ENCODE measurements at places on chromosomes 3 and 15.

- no peak for DNase-seq
Observed at GRCh38 chr3:46280105-46280797, 38.0 kb downstream of the CCR3 start.

DNA sequence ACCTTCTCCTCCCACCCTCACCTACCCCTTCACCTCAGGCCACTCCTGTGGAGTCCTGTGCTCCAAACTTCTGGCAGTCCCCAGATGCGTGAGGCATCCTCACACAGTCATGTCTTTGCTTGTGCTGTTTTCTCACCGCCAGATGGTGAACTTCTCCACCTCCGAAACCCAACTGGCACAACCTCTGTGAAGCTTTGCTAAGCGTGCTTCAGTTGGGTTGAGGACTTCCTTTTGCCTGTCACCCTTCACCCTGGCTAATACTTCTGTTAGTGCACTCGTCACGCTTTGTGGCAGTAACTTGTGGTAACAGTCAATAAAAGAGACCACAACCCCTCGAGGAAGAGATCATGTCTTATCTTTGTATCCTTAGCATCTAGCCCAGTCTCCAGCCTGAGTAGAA is 42.0 kb upstream of the SKOR1 start:
- no peak for DNase-seq

DNA sequence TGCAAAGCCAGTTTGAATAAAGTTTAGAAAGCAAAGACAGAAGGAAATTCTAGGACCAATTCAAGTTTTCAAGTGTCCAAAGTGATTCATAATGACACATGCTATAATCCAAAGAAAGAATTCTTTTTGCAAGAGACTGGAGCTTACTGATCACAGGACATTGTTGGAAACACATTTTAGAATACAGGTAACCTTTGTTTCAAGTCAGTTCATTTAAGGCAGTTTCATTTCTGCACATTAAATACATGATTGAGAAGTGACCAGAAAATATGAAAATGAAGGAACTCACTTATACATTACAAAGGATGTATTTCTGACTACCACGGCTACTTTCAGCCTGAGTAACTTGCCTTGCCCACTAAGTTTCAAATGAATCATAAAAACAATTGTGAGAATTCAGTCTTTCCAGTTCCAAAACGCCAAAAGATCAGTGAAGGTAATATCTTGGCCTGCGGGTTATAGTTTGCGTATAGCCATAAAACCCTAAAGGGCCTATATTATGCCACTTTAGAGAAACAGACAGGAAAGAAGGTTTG is 48.7 kb downstream of the PRICKLE2 start:
- no peak for DNase-seq

GRCh38 chr3:115651599-115651998 is 28.3 kb downstream of the GAP43 start:
- DNase-seq, result no peak

GRCh38 chr3:114627770-114628169 is 333.9 kb downstream of the TIGIT start:
- no peak for DNase-seq

GRCh38 chr3:50336452-50337174 is 4.0 kb downstream of the RASSF1 start:
- DNase-seq, result no peak

DNA sequence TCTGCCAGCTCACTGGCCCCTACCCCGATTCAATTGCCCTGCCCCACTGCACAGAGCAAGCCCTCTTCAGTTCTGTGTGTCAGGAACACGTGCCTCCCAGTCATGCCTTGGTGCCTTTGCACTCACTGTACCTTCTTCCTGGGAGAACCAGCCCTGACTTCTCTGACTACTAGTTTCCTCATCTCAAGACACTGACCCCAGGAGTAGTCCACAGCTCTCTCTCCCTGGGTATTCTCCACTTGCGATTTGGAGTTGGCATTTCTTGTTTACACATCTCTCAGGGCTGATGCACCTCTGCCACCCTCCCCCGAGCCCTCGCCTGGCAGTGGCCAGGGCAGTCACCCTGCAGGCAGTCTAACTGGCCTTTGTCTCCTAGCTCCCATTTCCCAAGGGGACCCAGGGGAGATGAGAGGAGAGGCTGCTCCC is 5.7 kb downstream of the CISH start:
- no peak for DNase-seq

- DNase-seq, result no peak
Observed at GRCh38 chr15:48695827-48696573, 50.5 kb upstream of the FBN1 start.

- DNase-seq, result no peak
Observed at GRCh38 chr15:32683906-32684584, 33.8 kb upstream of the GREM1 start.

GRCh38 chr3:72177075-72178050 is 392.4 kb upstream of the PROK2 start:
- no peak for DNase-seq

- DNase-seq, result peak; percentile 68
Observed at GRCh38 chr15:78944669-78945407, at the start of gene CTSH. CTSH (minus strand) TSS chr15:78945046; CDS start chr15:78944981, 65 bp downstream.

DNA sequence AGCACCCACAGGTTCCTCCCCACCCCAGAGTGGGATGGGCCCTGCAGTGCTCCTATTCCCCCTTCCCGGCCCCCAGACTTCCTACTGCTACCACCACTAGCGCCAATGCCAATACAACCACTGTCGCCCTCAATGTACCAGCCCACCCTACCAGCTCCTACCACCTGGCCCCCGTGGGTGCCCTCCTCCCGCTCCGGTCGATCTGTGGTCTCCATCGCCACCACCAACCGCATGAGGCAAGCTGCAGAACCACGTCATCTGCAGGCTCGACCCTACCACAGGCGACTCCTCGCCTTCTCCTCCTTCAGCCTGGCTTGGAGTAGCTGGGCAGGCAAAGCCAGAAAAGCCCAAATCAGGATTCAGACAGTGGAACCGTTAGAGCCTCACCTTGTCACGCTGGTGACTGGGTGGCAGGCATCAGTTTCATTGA is 179.3 kb downstream of the POTEB3 start:
- DNase-seq, result no peak

DNA sequence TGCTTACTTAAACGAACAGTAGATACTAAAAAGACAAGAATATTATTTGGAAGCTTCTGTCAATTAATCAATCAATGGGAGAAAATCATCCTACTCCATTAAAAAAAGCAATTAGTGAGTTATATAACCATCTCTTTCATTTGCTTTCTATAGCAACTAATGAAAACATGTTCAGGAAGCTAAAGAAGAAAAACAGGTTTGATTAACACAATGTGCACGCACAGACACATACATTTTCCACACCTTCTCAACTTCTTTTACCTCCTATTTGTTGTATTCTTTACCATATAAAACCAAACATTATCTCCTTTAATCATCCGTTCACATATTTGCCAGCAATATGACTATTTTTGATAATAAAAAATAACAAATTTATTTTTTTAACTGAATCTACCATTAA is 111.3 kb downstream of the GBE1 start:
- DNase-seq, result no peak

GRCh38 chr3:124767691-124768090 is 37.4 kb downstream of the UMPS start:
- DNase-seq, result no peak

DNA sequence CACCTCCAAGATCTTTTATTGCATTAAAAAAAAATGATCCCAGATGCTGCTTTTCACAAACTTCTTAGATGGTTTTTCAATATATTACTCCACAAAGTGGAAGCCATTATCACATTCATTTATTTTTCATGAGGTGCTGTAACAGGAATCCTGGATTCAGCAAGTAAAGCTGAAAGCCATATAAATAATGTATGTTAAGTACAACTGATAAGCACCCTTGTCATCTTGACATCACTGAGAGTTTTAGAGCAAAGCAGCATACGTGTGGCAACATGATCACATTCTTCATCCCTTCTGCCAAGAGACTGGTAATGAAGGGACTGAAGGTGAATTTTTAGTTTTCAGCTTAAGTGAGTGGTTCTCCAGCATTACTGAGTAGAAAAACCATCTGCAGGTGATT is 44.9 kb upstream of the LRRFIP2 start:
- DNase-seq, result no peak

- no peak for DNase-seq
Observed at GRCh38 chr15:29196290-29196689, 73.3 kb downstream of the NSMCE3 start.

DNA sequence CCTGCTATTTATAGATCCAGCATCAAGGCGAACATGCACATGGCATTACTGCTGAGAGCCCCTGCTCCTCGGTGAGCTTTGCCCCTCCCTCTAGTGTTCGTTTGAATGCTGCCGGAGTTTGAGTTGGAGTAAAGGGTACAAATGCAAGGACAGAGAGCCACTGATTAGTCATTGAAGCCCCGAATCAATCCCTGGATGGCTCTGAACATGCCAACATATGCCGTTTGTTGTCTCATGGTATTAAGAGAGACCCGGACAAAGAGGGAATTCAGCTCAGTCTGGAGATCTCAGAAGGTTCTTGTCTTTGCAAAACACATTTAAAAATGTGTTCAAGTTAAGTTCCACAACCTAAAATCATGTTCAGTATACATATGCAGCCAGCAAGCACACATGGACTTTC is 789.2 kb upstream of the NR2F2 start:
- DNase-seq, result no peak

GRCh38 chr3:83625261-83625660 is 1333.5 kb upstream of the CADM2 start:
- no peak for DNase-seq

DNA sequence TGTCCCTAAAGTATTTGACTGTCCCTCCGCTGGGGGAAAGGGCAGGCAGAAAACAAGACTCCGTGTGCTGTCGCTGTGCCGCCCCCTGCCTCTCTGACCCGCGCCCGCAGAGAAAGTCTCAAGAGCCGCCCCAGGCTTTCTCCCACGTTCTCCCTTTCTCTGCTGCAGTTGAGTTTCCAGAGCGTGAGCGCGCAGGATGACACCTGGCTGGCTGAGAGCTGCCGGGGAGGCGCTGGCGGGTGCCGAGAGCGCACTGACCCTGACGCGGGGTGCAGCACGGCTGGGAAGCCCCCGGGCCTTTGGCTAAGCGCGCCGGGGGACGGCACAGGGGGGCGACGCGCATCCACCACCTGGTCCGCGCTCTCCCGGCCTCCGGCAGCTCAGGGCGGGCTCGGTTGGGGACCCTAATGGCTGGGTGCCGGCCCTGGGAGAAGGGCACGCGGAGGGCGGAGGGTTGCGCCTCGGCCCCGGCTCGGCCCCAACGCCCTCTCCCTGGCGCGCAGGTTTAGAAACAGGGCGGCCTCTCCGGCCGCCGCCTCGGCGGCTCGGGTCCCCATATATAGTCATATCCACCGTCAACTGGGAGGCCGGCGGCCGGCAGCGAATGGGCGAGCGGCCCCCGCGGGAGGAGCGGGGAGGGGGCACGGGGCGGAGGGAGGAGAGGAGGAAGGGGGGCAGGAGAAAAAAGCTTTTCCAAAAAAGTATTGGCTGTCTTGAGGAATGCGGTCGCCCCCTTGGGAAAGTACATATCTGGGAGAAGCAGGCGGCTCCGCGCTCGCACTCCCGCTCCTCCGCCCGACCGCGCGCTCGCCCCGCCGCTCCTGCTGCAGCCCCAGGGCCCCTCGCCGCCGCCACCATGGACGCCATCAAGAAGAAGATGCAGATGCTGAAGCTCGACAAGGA is at the start of gene TPM1:
Gene TPM1 (plus strand): TSS at position 774 of the 903 bp plus-strand sequence. CDS start 83 bp downstream, at position 857.
- DNase-seq, result no peak

GRCh38 chr3:41469083-41469482 is 269.8 kb downstream of the CTNNB1 start:
- DNase-seq, result no peak

- no peak for DNase-seq
Observed at GRCh38 chr15:37978231-37978630, 43.8 kb downstream of the TMCO5A start.
